ENCODE measurements at places on chromosomes 6 and 20.
A peak's percentile ranks its signal among the peaks of the same experiment; 100 is the strongest.

DNA sequence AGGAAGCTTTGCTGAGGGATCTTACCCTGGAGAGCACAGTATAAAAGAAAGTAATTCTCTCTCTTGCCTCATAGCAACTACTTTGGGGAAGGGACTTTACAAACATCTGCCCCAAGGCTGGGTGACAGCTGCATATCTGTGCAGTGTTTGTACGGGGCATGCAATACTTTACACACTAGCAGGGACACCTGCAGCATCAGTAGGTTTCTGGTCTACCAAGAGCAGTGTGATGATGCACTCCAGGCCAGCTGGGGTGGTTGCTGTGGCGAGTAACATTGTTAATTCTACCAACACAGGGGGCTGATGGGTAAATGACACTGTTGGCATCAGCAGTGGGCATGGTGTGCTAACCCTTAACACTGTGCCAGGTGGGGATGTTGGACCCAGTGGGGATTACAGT is 48.0 kb downstream of the ADTRP start:
- DNase-seq, result no peak

- DNase-seq, result peak; percentile 48
Measured at GRCh38 chr20:21548390-21549035, 34.6 kb upstream of the NKX2-2 start.

GRCh38 chr6:6002005-6002847 is 4.5 kb downstream of the NRN1 start:
- DNase-seq, result no peak

- no peak for DNase-seq
Measured at GRCh38 chr6:170056278-170056711, 234.6 kb downstream of the DLL1 start.

- DNase-seq, result no peak
Measured at GRCh38 chr20:17500271-17500670, 30.9 kb downstream of the BFSP1 start.

DNA sequence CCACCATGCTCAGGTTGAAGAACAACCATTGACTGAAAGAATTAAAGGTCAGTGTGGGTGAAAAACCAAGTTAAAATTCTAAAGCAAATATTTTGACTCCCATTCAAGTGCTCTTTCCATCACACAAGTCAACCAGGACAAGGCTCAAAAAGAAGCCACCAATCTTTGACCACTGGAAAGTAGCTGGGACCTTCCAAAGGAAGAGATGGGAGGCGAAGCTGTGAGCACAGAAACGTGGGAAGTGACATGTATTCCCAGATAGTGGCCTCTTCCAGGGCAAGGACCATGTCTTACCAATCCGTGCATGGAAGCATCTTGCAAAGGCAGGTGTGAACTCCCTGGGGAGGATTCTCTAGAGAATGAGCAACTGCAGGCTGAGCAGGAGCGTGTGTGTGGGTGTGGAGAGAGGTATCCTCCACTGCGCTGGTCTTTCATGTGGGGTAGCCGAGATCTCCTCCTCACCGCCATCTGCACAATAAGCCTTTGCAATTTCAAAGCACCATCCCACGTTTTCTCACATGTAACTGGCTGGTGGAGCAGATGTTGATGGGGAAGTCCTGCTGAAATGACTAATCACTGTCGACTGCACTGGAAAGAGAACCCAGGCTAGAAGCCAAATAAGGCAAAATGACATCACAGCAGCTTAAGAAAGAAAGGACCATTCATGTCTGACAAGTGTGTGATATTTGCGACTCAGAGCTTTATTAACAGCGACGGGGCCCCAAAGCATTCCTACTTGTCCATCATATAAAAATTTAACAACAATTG is 189.4 kb upstream of the RREB1 start:
- DNase-seq, result peak; percentile 24

- DNase-seq, result no peak
Measured at GRCh38 chr6:4262526-4262925, 127.2 kb upstream of the ECI2 start.

Data from activated T-helper 2 cell treated with anti-CD3 and anti-CD28 coated beads, Interferon-gamma antibody, Interleukin-2, Interleukin-4, amounts not matched to agents 10 μg/mL and 5 μg/mL and 100 μg/mL, durations not matched to agents 14 hours and 24 hours and 36 hours (primary cell).